ENCODE measurements at places on chromosomes 11 and 22.
A peak's percentile ranks its signal among the peaks of the same experiment; 100 is the strongest.

GRCh38 chr11:28984231-28984630 lies 876.0 kb downstream of the METTL15 start:
- no peak for DNase-seq

GRCh38 chr11:8384199-8384821 lies 120.6 kb upstream of the LMO1 start:
- peak; percentile 69 for DNase-seq

GRCh38 chr11:124743050-124743449 lies 3.3 kb downstream of the NRGN start:
- no peak for DNase-seq

DNA sequence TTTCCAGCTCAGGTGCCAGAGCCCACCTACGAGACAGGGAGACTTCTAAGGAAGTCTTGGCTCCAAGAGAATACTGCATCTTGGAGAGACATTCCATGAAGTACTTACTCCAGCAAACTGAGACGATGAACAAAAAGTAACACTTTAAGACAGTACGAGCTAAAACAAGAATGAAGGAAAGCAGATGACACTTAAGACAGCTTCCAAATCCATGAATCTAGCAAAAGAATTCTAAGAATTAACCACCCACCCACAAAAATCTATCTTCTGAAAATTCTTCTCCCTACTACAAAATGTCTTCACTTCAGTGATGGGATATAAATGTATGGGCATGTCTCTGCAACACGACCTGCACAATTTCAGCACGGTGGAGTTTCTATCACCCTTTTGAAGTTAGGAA lies 132.9 kb downstream of the C11orf58 start:
- DNase-seq: no peak

DNA sequence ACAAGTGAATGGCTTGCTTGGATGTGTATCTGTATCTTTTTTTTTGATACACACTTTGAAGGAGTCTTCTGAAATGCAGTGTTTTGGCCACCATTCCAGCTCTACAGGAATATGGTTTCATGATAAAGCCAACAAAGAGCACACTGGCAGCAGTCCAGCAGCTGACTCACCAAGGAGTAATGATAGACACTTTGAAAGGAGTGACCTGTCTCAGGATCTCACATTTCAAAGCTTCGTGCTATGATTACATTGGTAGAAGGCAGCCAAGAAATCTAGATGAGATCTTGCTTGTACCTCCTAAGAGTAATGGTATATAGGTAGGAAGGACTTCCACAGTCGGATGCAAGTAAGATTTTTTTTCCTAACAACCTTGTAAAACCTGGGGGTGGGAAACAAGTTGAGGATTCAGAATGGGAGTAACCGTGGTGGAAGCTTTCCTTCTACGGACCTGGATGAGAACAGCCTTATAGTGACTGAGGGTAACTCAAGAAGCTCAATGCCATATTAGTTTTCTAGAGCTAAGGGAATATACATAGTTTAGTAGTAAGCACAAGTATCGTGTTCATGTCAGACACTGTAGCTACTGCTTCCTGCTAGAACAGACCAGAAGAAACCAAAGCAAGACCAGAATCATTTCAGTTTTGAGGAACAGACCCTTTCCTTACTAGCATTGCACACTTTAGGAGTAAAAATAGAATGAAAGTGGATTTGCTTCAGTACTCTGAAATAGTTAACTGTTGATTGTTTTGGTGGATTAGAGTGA lies 25.0 kb downstream of the MTMR3 start:
- DNase-seq: peak; percentile 94

- no peak for DNase-seq
Measured at GRCh38 chr11:59173964-59174663, 2.2 kb downstream of the DTX4 start.

- no peak for DNase-seq
Measured at GRCh38 chr22:36206255-36206654, 4.6 kb upstream of the APOL4 start.

DNA sequence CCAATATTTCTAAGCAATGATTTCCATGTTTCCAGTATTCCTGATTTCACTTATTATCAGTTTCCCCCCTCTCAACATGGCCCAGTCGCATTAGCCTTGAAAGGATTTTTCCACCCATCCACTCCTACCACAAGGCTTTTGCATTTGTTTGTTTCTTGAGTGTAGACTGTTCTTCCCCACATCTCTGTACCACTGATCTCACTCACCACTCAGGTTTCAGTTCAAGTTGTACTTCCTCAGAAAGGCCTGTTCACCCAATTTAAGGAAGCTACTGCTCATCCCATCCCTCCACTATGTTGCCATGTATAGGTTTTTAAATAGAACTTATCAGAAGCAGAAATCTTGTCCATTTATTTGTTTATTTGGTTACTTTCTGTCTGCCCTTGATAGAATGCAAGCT lies 472.3 kb downstream of the FAM181B start:
- DNase-seq: no peak

GRCh38 chr22:22756109-22756508 lies 111.7 kb downstream of the GGTLC2 start:
- DNase-seq: no peak

DNA sequence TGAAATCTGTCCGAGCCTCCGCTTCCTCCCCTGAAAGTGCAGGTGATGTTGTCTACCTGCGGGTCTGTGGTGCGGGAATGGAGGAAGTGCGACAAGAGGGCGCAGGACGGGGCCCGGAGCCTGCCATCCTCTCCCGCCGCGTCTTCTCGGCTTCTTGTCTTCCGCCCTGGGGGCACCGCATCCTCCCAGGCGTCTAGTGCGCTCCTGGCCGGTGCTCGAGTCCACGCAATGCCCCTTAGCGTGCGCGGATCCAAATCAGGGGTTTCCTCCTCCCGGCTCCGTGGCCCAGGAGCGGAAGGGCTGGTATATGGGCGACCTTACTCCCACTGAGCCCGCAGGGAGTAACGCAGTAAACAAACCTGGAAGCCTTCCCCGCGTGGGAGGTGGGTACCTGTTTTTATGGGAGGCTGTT lies 405 bp downstream of the SFI1 start:
- peak; percentile 44 for DNase-seq

DNA sequence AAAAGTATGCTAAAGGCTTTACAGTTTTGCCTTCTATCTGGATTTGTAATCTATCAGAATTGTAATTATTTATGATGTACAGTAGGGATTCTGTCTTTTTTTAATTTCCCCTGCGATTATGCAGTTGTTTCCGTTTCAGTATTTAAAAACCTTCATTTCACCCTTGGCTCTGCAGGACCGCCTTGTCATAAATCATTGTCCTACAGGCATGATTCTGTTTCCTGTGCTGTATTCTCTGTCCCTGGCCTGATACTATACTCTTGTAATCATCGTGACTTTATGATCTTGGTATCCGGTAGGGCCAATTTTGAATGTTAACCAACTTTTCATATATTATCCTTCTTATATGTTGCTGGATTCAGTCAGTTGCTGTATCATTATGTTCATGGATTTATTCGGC lies 151.7 kb downstream of the ATXN10 start:
- no peak for DNase-seq

DNA sequence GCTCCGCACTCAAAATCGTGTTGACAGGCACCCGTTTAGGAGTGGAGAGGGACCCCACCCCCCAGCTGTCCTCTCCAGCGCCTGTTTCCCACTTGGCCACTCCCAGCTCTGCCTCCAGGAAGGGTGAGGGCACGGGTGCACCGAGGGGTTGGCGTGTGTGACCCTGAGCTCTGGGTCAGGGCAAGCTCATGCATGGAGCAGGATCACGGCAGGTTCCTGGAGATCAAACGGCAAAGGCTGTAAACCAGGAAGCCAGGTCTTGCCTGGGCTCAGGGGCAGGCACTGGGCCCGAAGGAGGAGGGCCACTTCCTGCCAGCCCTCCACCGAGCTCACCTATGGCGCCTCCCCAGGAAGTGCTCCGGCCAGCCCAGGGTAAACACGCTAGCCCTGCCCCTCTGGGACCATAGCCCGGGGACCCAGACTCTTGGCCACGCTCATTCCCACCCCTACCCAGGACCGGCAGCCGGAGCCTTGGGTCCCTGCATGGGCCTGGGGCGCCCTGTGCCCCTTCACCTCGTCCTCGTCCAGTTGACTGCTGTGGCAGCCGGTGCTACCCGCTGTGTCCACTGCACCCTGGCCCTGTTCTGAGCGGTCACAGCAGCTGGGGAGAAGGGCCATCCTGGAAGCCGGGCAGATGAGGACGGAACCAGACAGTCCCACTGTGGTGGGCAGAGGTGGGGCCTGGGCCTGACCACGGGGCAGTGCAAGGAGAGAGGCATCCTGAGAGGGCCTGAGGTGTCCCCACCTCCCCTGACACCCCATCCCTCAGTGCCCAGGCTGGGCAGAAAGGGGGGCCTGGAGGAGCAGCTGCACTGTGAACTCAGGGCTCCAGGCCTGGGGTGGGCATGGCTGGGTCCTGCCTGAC lies 1.0 kb upstream of the EPS8L2 start:
- DNase-seq: no peak

GRCh38 chr11:27574342-27574741 lies 67.8 kb upstream of the LIN7C start:
- no peak for DNase-seq

DNA sequence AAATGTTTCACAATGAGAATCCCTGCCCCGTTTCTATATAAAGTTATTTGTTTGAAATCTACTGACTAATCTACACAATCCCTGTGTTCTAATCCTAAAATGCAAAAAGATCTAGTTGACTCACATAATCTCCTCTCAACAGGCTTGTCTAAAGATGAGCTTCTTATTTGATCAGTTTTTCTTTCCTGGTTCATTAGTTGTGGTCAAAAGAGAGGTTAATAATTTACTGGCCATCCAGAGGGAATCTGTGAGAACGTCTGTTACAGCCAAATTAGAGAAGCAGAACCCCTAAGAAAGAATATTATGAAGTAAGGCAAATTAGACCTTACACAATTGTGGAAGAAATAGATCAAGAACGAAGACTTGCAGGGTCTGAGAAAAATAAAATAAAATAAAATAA lies 173.7 kb upstream of the ANO3 start:
- no peak for DNase-seq

GRCh38 chr11:100594320-100594719 lies 92.8 kb upstream of the ARHGAP42 start:
- no peak for DNase-seq

GRCh38 chr11:65254724-65255123 lies 7.0 kb upstream of the POLA2 start:
- DNase-seq: peak; percentile 52

DNA sequence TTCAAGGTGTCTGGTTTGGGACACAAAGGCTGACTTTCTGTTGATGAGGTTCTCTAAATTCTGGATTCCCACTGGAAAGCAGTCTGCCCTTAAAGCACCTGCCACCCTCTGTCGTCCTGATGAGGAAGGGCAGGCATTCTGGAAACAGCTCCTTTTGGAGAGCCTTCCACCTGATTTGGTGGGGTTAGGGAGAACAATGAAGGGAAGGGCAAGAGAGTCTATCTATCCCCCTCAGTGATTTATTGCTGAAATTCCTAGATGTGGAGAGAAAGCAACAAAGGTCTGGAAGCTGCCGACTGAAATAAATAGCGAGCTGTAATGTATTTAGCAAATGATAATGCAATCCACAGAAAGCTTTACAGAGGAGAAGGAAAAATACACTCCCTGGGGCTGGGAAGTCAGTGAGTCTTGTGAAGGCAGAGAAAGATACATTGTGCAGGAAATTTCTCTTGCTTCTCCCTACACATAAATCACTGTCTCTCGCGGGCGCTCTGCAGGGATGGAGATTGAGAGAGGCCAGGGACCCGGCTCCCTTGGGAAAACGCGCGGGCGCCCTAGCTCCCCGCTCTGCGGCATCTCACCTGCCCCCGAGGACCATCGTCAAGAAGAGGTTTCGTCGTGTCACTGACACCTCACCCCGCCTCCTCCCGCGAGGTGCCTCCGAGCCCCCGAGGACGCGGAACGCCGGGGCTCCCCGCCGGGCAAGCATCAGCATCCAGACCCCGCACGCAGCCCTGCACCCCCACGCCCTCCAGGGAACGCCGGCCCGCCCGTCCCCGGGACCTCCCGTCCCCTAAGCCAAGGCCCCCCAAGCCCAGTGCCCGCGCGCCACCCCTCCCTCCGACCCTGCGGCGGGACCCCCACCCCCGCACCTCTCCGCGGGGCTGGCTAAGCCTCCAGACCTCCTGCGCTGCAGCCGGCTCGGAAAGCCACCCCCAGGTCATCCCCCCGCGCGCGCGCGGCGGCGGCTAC lies 673 bp downstream of the CDON start:
- peak; percentile 55 for DNase-seq

GRCh38 chr11:67689178-67689577 lies 14.8 kb upstream of the ALDH3B2 start:
- no peak for DNase-seq

- DNase-seq: no peak
Measured at GRCh38 chr22:48490500-48491411, 1336.9 kb downstream of the BRD1 start.

GRCh38 chr11:116373104-116373944 lies 399.5 kb downstream of the BUD13 start:
- DNase-seq: no peak

- DNase-seq: no peak
Measured at GRCh38 chr11:17077240-17077519, 287 bp downstream of the RPS13 start.

DNA sequence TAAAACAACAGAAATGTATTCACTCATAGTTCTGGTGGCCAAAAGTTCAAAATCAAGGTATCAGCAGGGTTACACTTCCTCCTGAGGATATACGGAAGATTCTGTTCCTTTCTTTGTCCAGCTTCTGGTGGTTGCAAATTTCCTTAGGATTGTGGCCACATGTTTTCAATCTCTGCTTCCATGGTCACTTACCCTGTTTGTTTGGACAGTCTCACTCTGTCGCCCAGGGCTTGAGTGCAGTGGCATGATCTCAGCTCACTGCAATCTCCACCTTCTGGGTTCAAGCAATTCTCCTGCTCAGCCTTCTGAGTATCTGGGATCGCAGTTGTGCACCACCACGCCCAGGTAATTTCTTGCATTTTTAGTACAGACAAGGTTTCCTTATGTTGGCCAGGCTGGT lies 534.3 kb downstream of the KCNA4 start:
- DNase-seq: no peak

DNA sequence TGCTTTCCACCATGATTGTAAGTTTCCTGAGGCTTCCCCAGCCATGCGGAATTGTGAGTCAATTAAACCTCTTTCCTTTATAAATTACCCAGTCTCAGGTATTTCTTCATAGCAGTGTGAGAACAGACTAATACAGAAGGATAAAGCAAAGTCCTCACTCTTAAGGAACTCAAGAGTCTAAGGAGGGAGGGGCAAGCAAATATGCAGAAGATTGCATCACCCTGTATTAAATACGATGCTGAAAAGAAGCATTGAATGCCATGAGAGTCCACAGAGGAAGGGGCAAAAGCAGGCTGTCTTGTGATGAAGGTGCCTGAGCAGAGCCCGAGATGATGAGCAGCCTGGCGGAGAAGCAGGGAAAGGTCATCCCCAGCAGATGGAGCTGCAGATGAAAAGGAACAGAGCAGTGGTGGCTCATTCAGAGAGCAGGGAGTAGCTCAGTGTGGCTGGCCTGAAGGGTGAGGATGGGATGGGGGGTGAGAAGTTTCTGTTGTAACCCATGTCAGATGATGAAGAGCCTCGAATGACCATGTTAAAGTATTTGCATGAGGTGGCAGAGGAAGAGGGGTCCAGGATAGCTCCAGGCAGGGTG lies 6.3 kb upstream of the IZUMO1R start:
- no peak for DNase-seq

DNA sequence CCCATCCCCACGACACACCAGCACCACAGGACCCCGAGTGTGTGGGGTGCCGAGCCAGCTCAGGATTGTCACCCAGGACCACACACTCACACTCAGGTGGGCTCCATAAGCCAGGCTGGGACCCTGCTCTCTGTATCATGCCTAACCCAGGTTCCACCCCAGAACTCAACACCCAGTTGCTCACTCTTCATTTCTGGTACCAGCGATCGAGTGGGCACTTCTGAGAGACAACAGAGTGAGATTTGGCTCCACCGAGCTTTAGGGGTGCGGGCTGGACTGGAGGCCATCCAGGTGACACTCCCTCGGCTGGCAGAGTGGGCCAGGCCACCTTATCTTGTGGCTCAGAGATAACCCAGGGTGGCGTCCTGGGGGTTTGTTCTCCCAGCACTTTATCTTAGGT lies 1323.8 kb downstream of the BRD1 start:
- no peak for DNase-seq
